Activated naive CD4-positive, alpha-beta T cell treated with anti-CD3 and anti-CD28 coated beads for 36 hours (primary cell): ENCODE measurements at places on chromosomes 2 and 18. TPM values are rescaled to one million over a fixed set of nuclear protein-coding genes. Genes with fewer than 3 reads are reported as not detected.

GRCh38 chr2:121819846-121820245 lies 64.4 kb downstream of the TSN start:
- DNase-seq = no peak

GRCh38 chr2:20025065-20025786 lies 12.8 kb upstream of the MATN3 start:
- no peak for DNase-seq

- peak; percentile 1 for DNase-seq
Measured at GRCh38 chr2:70983506-70984227, 5.2 kb downstream of the ANKRD53 start.

- no peak for DNase-seq
Measured at GRCh38 chr18:66630831-66631230, 26.9 kb upstream of the CDH19 start.

DNA sequence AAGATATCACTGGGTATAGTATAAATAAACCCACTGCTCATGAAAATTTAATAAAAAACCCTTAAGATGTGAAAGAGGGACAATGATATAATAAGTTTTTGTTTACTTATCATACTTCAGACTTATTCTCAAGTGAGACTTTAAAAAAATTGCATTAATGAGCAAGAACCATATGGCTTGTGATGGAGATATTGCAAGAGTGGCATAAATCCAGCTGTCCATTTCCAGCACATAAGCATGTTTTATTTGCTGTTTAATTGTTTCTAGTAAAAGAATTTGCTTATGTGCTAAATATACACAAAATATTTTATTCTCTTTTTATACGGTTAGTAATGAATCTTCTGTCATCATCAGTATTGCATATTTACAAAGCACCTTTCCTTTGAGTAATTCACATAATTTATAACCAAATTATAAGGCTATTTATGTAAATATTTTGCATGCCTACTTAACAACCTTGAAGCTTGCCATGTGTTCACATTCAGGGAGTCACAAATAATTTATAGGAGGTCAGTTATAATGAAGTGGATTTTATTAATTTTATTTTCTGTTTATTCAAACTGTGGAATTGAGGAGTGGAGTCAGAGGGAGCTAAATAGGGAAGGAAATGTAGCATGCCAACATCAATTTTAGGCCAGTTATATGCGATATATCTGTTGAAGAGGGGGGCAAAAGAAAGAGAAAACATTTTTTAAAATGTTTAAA lies 318.5 kb upstream of the CWC22 start:
- DNase-seq = no peak

- no peak for DNase-seq
Measured at GRCh38 chr18:63930773-63931354, 18.2 kb upstream of the HMSD start.

- DNase-seq = no peak
Measured at GRCh38 chr18:12432881-12433280, 25.2 kb downstream of the PRELID3A start.

DNA sequence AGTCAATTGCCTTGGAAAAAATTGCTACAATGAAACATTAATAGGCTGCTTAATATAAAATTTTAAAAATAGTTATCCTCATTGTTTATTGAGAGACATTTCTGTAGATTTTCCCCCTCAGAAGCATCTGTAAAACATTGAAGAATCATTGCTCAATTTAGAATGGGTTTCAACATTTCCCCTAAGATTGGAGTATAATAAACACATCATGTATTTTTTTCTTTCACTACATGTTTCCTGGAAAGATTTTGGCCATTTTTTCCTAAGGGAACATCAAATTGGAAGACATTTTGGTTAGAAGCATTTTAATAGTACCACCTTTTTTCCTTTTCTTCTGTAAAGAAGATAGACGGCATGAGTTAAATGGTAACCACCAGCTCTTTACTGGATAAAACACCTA lies 443.2 kb upstream of the SPHKAP start:
- DNase-seq = no peak

GRCh38 chr18:69208545-69208944 lies 192.1 kb upstream of the DOK6 start:
- DNase-seq = no peak

GRCh38 chr18:10671441-10671840 lies 145.6 kb downstream of the NAPG start:
- DNase-seq = no peak

GRCh38 chr2:213161759-213162515 lies 10.5 kb upstream of the IKZF2 start:
- DNase-seq = no peak

GRCh38 chr2:237763812-237764211 lies 34.8 kb upstream of the RBM44 start:
- DNase-seq = no peak

GRCh38 chr2:4381773-4382172 lies 678.4 kb downstream of the DCDC2C start:
- no peak for DNase-seq

DNA sequence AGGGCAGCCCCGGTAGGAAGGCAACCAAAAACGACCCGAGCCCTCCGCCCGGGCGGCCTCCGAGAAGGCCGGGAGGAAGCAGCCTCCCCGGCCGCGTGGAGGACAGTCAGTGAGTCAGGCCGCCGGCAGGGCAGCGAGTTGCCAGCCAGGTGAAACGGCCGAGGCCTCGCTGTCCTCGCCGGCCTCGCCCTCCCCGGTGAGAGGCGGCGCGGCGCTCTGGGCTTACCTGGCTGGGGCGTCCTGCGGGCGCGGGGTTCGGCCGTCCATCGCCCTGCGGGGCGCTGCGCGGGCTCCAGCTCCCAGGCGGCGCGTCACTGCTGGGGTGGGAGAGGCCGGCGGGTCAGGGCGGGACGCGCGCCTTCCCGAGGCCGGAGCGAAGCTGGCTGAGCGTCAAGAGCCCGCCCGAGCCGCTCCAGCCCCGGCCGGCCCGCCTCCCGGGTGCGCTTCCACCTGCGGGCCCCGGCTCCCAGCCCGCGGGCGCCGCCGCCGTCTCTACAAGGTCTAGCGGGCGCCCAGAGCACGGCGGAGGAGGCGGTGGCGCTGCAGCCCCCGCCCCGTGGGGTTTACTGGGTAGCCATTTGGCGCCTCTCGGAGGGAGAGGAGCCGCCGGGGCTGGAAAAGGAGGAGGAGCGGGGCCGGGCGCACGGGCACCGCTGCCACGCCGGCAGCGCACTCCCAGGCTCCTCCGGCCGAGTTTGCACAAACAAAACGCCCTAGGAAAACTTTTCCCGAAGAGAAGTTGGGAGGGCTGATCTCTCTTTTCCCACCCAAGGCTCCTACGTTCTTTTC lies 499 bp downstream of the COBLL1 start:
- peak; percentile 48 for DNase-seq

- no peak for DNase-seq
Measured at GRCh38 chr18:78972385-78972918, 7.2 kb upstream of the SALL3 start.

- DNase-seq = no peak
Measured at GRCh38 chr2:29878898-29879297, 42.5 kb downstream of the ALK start.

- no peak for DNase-seq
Measured at GRCh38 chr2:199997296-199997695, 41.9 kb downstream of the MAIP1 start.

DNA sequence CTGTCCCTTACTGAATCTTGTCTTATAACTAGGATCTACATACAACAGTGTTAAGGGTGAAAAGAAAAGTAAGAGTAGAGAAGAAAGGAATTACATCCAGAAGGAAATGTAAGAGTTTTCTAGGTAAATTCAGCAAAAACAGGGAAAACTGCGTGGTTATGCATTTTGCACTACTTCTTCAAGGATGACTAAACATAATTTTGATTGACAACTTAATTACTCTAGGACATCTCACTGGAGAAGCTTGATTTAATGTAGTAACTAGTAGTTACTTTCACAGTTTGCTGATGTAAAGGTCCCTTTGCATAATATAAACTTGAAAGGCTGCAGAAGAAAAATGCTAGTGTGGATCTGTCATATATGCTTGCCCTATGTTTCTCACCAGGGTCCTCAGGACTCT lies 213.4 kb upstream of the CYP26B1 start:
- no peak for DNase-seq

- DNase-seq = no peak
Measured at GRCh38 chr2:150718280-150718679, 230.8 kb upstream of the RND3 start.

DNA sequence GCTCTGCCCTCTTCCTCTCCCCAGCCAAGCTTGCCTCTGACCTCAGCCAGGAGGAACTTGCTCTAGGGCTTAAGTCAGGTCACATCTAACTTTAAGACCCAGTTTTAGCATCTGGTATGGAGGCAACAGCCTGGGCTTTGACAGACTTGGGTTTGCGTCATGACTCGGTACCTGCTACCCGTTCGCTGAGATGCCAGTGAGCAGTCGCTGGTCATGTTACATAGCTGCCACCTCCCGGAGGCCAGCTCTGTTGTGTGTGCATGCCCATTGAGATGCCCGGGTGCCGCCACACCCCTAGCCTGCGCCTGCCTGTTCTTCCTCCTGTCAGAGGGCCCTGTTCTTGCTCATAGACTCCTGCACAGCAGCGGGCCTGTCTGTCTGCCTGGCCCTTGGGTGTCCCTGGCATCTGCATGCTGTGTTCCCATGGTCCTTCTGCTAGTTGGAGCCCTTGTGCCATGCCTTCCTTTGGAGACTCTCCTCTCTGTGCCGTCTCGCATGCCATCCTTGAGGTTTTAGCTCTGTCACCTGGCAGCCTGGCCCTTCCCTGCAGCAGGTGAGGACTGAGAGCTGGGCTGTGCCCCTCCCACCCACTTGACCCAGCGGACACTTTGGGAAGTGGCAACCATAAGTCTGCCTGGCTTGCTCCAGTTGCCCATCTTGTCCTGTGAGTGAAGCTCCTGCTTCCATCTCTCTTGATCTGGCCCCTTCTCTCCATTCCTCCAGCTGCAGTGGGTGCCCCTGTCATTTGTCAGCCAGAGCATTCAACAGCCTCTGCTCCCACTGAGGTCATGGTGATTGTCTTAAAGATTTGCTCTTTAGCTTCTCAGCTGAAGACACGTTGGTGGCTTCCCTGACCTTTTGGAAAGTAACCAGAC lies 24.9 kb downstream of the ASAP2 start:
- no peak for DNase-seq

DNA sequence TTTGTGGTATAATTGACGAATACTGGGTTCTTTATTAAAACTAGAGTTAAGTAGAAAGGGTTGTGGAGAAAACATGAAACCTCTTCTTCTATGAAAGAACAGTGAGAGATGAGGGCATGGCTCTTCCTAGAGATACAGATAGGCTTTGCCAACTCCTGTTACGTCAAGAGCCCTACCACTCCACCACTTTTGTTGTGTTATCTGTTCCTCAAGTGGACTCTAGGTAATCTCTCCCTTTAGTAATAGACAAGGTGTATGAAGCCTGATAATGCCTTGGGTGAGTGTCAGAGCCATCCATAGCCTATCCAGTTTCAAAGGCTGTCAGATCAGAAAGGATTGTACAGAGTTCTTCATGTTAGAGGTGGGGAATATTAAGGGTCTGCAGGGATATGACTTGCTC lies 176.4 kb downstream of the SETBP1 start:
- no peak for DNase-seq

- no peak for DNase-seq
Measured at GRCh38 chr2:135337071-135337470, 193.9 kb downstream of the ZRANB3 start.

- no peak for DNase-seq
Measured at GRCh38 chr18:58046794-58047555, 2.9 kb downstream of the NEDD4L start.

- no peak for DNase-seq
Measured at GRCh38 chr2:18719978-18720775, 130.8 kb upstream of the NT5C1B start.

DNA sequence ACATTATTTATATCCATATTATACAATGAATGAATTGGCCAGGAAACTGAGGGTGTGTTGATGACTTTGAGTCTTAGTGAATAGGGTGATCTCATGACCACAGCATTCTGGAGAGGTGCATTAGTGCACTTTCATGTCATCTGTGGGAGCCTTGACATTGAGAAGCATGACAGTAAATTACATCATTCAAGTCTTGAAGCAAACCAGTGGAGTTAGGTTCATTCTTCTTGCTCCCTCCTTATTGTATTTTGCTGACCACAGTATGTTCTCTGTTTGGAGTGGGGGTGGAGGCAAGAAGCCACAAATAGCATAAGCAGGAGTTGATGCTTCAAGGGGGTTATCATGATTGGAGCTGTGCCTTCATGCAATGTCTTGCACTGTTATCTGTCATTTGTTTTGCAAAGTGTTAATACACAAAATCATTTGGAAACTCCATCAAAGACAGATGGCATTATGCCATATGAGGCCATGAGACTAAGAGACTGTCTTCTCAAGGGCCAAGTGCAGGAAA lies 680.2 kb downstream of the NYAP2 start:
- DNase-seq = no peak

GRCh38 chr2:55364189-55365055 lies 55.2 kb downstream of the CCDC88A start:
- DNase-seq = no peak

DNA sequence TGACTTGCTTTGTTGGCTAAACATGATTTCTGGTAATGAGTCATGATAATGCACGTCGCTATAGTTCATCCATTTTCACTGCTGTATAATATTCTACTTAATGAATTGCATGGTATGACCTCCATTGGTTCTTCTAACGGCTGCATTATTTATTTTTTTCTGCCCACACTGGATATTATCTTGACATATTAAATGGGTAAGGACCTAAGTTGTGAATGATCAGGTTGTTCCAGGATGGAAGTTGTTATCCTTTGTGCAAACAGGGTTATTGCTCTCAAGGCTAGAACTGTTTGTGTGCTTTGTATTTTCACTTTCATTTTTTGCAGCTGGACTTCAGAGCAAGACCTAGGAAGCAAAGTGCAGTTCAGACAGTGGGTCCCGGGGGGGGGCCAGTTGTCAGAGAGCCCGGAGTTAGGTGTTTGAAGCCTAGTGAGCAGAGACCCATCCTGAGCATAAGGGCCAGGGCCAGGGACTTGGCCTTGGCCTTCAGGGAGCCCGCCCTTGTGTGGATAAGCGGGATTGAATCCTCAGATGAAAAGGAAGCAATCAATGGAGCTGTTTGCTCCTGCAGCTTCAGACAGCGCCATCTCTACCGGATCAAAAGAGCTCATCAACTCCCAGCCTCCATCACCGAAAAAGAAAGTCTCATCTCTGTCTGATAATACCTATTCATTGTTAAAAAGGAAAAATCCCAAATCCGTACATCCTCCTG lies 48.2 kb downstream of the AGAP1 start:
- DNase-seq = no peak

- DNase-seq = no peak
Measured at GRCh38 chr2:17646838-17647701, 106.5 kb downstream of the SMC6 start.

MLPH gene
- not detected for total RNA-seq

ABCB11 gene
- total RNA-seq = not detected

COL3A1 gene
- not detected for total RNA-seq

NPAS2 gene
- 5.9 TPM for total RNA-seq

CRYGB gene
- total RNA-seq = not detected

ADAM23 gene
- total RNA-seq = 0.10 TPM

ZBTB7C gene
- total RNA-seq = not detected

ANTXR1 gene
- not detected for total RNA-seq

INO80B gene
- 28.3 TPM for total RNA-seq

TFCP2L1 gene
- not detected for total RNA-seq

HOXD13 gene
- total RNA-seq = not detected
